ENCODE measurements at places on chromosomes 7 and 10.

GRCh38 chr7:97357459-97357858 is 240.0 kb downstream of the SDHAF3 start:
- DNase-seq = no peak

DNA sequence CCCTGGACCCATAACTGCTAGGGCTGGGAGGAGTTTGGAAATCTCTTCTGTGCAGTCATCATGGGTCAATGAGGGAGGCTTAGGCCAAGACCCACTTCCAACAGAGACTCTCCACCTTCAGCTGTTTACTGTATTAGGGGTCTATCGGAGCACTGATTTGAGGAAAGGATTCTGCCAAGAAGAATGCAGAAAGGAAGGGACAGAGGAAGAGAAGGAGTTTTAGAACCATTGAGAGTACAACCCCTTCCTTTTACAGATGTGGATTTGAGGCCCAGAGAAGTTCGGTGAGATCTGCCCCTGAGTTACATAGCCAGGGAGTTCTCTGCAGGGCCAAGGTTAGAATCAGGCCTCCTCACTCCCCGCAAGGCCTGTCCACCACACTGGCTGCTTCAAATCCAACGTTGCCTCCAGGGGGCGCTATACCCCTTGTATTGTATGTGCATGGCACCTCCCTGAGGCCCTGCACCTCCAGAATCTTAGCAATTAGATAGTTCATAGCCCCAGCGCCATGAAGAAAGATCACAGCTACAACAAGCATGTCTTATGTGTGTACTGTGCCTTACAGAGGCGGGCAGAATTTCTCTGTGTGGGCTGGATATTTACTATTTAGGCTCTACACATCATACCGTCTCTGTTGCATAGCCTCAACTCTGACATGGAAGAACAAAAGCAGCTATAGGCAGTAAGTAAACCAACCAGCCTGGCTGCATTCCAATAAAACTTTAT is 246.8 kb downstream of the SKIDA1 start:
- peak; percentile 67 for DNase-seq

DNA sequence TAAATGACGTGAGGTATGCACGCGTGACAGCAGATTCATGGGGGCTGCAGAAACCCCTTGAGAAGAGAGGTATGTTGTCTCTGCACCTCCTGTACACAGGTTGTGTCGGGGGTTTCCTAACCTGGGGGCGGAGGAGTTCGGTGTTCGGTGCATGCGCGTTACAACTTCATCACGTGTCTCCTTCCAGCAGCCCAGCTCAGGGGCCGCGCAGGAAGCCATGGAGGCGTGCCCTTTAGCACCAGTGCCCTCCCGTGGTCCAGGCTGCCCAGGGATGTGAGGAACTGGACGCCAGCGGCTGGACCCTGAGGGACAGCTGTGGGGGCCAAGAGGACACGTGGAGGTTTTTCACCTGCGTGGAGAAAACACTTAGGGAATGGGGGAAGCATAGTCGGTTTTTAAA is 186.4 kb downstream of the EBF3 start:
- DNase-seq = no peak

DNA sequence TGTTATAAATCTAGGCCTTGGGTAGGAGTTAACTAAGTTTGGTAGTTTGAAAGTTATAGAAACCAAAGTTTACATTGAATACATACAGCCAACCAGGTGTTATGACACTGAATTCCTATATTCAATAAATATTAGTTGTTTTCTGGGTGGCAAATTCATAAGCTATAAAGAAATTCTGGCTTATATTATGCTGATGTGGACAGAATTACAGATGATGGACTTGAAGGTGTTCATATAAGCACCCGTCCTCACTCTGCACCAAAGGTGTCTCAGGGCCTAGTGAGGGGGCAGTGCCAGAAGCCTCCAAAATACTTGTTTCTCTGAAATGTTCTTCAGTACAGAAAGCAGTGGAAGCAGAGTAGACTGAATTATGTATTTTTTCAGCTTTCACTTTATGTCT is 973.0 kb downstream of the CNTNAP2 start:
- no peak for DNase-seq

DNA sequence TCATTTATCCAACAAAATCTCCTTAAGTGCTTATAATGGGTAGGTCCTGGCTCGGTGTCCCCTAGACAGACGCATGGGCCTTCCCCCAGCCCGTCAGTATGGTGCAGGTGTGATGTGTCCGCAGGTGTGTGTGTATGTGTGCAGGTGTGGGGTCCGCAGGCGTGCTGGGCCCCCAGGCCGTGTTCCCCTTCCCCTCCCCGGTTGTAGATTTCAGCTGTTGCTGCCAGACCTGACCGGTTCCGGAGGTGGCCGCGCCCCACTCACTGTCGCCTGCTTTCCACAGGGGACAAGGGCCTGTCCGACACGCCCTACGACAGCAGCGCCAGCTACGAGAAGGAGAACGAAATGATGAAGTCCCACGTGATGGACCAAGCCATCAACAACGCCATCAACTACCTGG is 50.5 kb downstream of the FIGNL1 start:
- no peak for DNase-seq

DNA sequence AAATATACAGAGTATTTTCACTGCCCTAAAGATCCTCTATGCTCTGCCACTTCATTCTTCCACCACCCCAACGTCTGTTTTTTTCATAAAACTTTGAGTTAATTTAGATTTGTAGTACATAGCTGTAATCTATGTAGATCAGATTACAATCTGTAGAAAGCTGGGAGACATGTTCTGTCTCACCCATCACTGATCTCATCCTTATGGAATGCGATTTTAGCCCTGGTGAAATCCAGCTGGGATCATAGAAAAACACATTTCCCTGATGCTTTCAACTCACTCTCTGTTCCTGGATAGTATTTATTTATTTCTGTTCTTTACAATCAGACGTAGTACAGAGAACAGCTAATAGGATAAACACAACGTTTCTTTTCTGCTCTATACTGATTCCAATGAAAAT is 521.0 kb downstream of the KIF20B start:
- DNase-seq = no peak

- DNase-seq = no peak
These were observed 61.9 kb downstream of the COL13A1 start for GRCh38 chr10:69863580-69863979.

DNA sequence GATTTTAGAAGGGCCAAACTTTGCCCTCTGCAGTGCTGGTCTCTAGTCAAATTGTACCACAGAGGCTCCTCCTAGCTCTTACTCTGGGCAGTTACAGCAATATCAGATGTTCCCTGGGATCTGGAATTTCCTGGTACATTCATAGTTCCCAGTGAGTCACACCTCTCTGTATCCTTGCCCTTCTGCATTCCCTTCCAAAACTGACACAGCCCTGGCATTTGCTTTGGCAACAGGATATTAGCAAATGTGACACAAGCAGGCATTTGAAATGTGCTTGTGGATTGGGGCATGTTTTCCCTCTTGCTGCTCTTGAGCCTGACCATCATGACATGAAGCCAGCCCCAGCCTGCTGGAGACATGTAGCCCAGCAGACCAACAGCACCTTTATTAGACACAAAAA is 284.7 kb upstream of the AKR1E2 start:
- DNase-seq = no peak

DNA sequence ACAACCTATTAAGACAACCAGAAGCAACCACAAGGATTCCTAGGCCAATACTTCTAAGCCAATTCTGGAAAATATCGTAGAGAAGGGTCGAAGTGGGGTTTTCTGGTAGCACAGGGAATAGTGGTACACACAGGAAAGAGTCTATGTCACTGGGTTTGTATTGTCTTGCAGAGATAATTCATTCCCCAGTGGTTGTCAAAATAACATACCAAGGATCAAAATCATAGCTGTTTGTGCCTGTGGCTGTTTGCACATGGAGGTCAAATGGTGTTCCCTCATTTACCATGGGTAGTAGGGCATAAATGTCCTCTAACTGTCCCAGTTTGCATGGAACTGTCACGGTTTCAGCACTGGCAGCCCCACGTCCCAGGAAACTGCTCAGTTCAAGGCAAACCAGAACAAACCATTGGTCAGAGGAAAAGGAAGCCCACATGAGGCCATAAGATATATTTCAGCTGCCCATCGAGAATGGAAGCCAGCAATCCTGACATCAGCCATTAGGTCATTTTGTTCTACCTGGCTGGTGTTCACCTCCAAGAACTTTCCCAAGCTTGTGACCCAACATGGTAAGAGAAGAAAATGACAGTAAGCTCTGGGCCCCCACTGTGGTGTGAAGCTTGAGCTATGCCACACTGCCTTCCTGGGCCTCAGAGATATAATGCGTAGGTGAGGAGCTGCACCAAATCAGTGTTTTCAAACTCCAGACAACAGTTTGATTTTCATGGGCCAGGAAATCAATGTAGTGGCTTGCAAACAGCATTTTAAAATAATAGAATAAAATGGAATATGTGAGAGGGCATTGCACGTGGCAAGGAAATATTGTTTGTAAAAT is 53.9 kb upstream of the NFE2L3 start:
- no peak for DNase-seq

DNA sequence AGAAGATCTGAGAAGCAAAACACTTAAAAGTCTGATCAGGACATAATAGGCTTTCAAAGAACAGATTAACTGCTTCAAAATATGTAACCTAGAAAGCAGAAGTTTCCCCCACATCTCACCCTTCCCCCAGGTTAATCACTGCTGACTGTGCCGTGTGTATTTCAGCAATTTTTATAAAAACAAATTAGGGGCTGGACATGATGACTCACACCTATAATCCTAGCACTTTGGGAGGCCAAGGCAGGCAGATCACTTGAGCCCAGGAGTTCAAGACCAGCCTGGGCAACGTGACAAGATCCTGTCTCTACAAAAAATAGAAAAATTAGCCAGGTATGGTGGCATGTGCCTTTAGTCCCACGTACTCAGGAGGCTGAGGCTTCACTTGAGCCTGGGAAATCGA is 67.6 kb upstream of the GATA3 start:
- DNase-seq = no peak

GRCh38 chr7:148620749-148621359 is 30.3 kb downstream of the C7orf33 start:
- no peak for DNase-seq

DNA sequence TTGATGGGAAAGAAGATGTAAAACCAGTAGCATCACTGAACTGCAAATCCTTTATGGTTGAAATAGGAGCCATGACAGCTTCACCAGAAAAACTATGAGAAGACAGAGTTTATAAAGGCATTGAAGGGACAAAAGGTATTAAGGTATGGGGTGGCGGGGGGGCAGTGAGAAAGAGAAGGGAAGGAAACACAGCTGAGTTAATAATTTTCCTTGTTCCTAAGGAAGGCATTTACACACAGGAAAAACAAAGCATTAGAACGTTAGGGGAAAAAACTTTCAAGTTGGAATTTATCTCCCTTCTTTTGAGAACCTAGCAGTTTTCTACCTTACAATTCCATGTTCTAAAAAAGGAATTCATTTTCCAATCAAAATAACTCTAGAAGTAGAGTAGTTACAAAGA is 4.4 kb downstream of the LARP4B start:
- DNase-seq = no peak

DNA sequence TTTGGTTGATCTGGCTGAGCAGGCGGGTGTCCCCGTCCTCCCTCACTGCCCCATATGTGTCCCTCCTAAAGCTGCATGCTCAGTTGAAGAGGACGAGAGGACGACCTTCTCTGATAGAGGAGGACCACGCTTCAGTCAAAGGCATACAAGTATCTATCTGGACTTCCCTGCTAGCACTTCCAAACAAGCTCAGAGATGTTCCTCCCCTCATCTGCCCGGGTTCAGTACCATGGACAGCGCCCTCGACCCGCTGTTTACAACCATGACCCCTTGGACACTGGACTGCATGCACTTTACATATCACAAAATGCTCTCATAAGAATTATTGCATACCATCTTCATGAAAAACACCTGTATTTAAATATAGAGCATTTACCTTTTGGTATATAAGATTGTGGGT is 26.9 kb upstream of the TRIM56 start:
- DNase-seq = no peak

DNA sequence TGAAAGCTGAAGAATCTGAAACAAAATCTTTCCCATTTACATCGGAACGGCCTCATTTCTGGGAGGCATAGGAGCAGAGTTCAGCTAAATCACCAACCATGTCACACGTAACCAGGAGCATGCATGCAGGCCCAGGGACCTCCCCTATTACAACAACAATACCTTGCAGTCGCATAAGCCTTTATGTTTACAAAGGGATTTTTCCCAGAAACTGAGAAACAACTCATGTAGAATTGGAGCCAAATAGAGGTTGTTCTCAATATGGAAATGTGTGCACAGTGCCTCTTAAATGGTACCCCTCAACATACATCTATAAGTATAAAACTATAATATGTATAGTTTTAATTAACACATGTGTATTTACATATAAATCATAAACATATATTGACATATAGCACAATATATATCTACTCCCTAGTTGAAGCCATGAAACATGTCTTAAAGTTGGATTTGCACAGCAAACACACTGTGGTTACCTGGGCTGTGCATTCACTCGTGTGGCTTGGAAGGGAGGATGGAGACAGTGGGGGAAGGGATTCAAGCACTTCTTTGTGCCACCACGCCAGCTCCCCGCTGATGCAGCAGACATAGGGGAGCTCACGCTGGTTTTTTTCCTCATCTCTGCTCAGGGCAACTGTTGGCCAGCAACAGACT is 35.0 kb upstream of the DGKI start:
- DNase-seq = no peak

GRCh38 chr10:35165136-35165535 is 38.5 kb downstream of the CREM start:
- DNase-seq = no peak

- no peak for DNase-seq
These were observed 154.8 kb downstream of the DNAJB9 start for GRCh38 chr7:108724251-108725100.

GRCh38 chr10:115696747-115697146 is 576.3 kb downstream of the GFRA1 start:
- DNase-seq = no peak

DNA sequence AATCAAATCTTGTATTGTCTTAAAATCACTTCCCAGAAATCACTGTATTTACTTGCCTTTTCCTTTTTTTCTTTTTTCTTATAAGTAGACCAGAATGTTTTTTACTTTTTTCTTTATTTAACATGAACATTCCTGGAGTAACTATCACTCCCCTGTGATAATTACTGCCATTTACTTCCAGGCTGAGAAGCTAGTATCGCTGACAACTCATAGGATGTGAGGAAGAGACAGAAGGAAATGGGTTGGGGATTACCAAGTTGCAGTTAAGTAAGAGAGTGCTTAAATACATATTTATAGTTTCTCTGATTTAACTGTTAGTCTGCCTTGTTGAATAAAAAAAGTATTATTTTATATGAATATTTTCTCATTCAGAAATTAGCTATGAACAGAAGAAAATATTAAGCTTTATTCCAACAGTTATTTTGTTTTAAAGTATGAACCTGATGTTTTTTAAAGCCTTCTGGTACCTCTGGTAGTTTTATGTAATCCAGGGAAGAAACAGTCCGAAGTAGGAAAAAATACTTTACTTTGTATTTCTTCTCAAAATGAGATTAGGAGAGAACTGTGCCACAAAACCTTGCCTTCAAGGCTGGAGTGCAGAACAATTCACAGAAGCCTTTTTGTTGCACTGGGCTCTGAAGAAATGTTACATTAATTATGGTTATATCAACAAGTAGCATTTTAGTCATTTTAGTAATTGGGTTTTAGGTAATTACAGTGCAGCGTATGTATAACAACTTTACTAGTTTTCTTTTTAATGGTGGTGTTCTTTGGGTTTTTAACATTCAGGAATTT is 72.8 kb downstream of the SHOC2 start:
- no peak for DNase-seq
